Iris pigment epithelial cell (primary cell): ENCODE measurements at places on chromosomes 5 and 9.

GRCh38 chr5:115069087-115069968, 100.4 kb downstream of the TRIM36 start:
- DNase-seq, result peak; percentile 70

- DNase-seq, result no peak
Measured at GRCh38 chr5:71663191-71663969, 55.7 kb upstream of the CARTPT start.

DNA sequence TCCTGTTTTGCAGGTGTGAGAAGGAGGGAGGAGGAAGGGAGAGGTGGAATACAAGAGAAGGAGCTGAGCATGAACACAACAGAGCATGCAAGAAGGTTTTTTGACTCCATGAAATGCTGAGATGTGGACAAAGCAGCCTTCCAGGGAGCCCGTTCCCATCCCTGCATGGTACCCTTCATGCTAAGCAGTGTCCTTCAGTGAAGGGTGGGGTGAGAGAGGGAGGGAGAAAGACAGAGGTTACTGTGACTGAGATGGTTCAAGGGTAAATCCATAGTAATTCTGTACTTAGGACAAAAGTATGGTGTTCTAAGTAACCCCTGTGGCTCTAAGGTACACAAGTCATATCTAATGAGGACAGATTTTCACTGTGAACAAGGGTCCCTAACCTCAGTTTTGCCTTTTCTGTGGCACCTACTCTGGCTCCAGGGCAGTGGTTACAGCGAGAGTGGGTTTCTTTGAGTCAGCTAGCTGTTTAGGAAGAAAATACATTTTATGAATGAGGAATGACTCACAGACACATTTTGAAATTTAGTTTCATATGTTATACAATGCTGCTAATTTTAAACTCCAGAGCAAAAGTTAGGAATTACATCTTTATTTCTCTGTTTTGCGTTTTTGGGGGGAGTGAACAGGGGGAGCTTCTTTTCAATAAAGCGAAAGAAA, 184.9 kb upstream of the SLC12A2 start:
- peak; percentile 53 for DNase-seq

DNA sequence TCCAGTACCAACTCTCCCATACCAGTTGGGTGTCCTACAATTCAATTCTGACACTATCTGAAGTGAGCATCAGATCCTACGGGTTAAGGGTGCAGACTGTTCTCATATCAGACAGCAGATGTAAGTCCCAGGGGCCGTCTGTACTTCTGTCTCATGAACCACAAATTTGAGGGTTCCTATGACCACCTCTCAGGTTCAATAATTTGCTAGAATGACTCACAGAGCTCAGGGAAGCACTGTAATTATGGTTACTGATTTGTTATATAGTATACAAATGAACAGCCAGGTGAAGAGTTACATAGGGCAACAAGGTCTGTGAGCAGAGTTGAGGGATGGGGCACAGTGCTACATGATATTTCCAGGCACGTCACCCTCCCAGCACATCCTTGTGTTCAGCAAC, 499.1 kb downstream of the DMAC1 start:
- no peak for DNase-seq

GRCh38 chr9:3240656-3241268, 285.0 kb downstream of the RFX3 start:
- peak; percentile 65 for DNase-seq

- DNase-seq, result no peak
Measured at GRCh38 chr5:78103232-78103918, 191.1 kb downstream of the AP3B1 start.

- DNase-seq, result peak; percentile 92
Measured at GRCh38 chr9:69936427-69936826, 107.2 kb upstream of the MAMDC2 start.

- no peak for DNase-seq
Measured at GRCh38 chr5:169997798-169998197, 17.5 kb upstream of the INSYN2B start.

- peak; percentile 38 for DNase-seq
Measured at GRCh38 chr9:93713716-93714115, 137.3 kb downstream of the PHF2 start.

DNA sequence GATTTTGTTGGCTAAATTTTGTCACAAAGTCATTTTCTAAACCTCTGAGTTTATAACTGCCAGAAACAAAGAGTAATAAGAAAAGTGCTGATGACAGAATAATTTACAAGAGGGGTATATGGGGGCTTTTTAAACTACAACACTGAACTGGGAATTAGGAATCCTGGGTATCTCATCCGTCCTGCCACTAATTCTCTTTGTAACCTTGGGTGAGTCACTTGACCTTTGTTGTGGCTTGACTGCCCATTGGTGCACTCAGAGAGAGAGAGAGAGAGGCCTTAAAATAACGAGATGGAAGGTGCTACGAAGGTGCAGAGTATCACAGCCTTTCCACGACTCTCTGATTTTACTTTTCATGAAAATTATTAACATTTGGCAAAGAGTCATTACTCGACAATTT, 130.3 kb upstream of the CNTLN start:
- DNase-seq, result peak; percentile 75

- no peak for DNase-seq
Measured at GRCh38 chr5:62902126-62902525, 323.5 kb downstream of the LRRC70 start.

DNA sequence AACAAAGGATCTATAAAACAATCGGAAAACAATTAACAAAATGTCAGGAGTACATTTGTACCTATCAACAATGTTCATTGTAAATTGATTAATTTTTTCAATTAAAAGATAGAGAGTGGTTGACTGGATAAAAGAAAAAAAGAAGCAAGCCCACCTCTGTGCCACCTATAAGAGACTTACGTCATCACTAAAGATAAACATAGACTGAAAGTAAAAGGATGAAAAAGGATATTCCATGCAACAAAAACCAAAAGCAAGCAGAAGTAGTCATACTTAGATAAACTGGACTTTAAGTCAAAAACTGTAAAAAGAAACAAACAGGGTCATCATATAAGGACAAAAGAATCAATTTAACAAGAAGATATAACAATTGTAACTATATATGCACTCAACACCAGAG, 197.4 kb downstream of the RASEF start:
- no peak for DNase-seq

GRCh38 chr5:77774981-77775789, 954 bp downstream of the TBCA start:
- no peak for DNase-seq

GRCh38 chr9:35659340-35659739, 1.2 kb downstream of the CCDC107 start:
- DNase-seq, result peak; percentile 31

DNA sequence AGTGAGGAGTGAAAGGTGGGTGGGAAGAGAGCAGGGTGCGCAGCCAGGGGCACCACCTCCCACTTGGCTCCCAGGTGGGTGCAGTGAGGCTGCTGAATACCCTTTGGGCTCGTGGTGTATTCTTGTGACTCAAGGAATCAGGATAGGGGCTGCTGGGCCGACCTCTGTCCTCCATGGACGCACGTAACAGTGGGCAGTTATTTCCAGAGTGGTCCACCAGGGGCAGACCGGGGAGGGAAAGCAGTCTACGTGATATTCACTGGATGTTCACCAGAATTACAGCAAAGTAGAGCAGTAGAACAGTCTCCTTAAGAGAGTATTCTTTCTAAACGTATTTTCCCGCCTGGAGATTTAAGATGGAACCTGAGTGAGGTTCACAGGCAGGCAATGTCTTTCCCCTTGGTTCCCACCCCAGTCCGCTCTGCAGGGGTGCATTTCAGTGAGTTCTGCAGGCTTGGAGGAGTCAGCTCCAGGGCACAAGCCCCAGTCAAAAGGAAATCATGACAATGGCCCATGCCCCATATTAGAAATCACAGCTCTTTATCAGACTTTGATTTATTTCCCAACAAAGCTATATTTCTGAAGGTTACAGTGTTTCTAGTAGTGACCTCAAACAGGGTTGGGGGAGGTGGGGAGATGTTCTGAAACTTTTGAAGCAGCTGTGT, 88.7 kb downstream of the SYK start:
- DNase-seq, result no peak

- no peak for DNase-seq
Measured at GRCh38 chr5:38921174-38921573, 75.4 kb downstream of the OSMR start.

DNA sequence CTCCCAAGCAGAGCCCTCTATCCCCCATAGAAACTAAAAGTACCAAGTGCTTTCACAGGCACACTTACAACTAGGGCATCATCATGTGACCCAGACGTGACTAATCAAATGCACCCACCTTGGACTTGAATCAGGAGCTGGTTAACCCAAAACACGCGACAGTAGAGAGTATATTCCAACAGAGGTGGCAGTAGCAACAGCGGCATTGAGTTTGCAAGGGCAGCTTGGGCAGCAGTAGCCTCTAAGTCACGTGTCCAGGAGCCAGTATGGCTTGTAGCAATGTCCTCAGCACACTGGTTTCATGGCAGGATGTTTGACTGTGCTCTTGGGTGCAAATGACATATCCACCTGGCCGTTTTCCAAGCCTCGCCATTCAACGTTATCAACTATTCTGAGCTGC, 73.4 kb upstream of the DNAH5 start:
- DNase-seq, result no peak

DNA sequence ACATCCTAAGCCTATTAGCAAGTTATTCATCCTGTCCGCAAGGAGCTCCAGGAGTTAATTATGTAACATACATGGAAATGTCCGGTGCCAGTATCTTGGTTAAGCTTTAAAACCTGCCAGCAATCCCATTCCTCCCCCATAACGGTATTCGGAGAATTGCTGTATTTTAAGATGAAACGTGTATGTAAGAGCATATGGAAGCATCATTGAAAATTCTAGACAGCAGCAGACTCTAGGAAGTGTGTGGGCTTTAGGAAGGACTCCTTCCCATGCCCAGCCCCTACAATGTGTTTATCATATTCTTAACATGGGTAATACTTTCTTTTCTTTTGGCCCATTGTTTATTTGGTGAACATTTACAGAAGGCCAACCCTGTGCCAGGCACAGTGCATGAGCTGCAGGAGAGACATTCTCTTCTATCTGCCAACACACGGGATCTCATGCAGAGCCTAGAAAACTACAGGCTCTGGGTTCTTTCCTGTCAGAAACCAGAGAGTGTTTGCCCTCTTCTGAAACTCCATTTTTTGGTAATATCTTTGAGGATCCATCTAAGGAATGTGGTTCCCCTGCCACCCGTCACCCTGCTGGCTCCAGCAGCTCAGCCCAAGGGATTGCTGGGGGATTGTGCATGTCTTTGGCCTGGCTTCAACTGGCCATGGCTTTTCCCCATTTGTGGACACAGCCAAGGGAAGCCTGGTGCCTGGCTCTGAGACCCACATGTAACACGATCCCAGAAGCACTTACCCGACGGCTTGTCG, 15.1 kb downstream of the ANGPTL2 start:
- no peak for DNase-seq

GRCh38 chr5:35484241-35484640, 133.4 kb upstream of the SPEF2 start:
- DNase-seq, result no peak
